Heart right ventricle (tissue), 16 donors: ENCODE measurements at places on chromosomes 7 and 10. TPM values are rescaled to one million over a fixed set of nuclear protein-coding genes. Genes with fewer than 3 reads are reported as not detected.

The EN2 gene
- polyA plus RNA-seq = 0.01 TPM

GRCh38 chr10:122237331-122237990, 33.6 kb upstream of the BTBD16 start:
- DNase-seq = no peak

- no peak for DNase-seq
Measured at GRCh38 chr7:65475040-65475726, 101.5 kb downstream of the ZNF92 start.

- no peak for DNase-seq
Measured at GRCh38 chr7:112476390-112477052, 4.3 kb upstream of the LSMEM1 start.

DNA sequence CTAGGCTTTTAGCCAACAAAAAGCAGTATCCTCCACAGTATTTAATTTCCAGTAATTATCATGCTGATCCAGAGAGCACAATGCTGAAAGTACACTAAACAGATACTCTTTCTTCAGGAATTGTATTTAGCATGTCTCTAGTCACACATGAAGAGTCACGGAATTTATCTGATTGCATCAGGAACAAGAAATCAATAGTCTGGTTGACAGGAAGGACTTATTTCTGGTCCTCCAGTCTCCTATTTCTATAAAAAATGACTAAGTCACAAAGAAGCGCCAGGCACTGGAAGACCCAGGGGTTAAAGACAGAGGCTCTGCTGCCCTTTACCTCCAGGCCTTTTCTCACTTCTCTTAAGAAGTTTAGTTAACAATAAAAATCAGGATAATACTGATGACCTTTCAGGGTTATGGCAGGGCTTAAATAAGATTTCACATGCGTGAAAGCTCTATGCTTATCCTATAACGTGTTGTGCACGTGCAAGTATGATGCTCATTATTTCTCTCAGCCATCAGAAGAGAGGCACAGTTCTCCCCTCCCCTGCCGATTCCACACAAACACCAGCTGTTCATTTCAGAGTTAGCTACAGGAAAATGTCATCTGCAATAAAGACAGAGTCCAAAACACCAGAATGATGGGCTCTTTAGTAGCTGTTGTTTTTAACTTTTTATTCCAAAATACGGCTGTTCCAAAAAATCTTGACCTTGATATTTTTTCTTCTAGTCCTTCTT, 36.9 kb downstream of the SLC26A4 start:
- DNase-seq = no peak
